ENCODE measurements at places on chromosomes 5 and 9.

DNA sequence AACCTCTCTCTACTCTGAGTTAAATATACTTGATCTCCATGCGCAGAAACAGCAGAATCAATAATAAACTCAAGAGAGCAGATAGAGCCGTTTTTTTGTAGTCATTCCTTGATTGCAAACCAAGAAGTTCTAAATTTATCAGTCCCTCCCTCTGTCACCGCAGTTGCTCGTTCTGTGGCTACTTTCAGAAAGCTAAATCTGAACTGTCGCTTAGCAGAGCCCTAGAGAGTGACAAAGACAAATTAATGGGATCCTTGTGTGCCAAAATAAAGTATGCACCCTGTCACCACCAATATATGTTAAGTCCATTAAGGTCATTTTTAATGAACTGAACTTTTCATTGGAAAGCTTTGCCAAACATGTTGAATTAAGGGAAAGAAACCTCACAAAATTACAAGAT is 218.3 kb downstream of the ADAMTSL1 start:
- no peak for DNase-seq

DNA sequence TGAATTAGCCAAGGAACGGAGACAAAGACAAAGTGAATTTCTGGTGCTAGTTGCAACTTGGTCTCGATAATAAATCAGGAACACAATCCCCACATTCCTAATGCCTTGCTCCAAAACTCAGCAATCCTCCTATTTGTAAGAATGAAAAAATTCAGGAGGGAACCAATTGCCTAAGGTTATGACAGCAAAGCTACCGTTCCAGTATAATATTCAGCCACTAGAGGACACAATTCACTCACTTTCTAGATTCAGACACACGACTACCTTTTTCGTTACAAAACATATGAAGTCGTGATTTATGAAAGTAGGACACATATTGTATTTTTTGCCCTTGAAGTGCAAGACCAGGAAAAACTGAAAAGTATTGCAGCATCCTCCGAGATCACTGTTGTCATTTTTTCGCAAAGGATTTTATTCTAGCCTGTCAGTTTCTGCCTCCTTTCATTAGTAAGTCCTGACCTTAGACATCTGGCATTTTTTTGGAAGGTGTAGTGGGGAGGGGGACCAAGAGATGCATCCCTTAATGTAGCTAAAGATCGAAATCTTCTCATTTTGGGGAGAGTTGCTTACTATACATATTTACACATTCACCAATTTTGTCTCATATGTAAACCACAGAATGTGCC is 133.1 kb downstream of the DOCK8 start:
- no peak for DNase-seq

DNA sequence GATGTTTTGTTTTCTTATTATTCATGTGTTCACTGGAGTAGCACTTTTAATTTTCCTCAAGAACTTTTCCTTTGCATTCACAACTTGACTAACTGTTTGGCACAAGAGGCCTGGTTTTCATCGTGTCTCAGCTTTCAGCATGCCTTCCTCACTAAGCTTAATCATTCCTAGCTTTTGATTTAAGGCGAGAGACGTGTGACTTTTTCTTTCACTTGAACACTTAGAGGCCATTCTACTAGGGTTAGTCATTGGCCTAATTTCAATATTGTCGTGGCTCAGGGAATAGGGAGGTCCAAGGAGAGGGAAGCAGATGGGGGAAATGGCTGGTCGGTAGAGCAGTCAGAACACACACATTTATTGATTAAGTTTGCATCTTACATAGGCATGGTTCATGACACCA is 94.0 kb downstream of the ZNF462 start:
- DNase-seq = no peak

DNA sequence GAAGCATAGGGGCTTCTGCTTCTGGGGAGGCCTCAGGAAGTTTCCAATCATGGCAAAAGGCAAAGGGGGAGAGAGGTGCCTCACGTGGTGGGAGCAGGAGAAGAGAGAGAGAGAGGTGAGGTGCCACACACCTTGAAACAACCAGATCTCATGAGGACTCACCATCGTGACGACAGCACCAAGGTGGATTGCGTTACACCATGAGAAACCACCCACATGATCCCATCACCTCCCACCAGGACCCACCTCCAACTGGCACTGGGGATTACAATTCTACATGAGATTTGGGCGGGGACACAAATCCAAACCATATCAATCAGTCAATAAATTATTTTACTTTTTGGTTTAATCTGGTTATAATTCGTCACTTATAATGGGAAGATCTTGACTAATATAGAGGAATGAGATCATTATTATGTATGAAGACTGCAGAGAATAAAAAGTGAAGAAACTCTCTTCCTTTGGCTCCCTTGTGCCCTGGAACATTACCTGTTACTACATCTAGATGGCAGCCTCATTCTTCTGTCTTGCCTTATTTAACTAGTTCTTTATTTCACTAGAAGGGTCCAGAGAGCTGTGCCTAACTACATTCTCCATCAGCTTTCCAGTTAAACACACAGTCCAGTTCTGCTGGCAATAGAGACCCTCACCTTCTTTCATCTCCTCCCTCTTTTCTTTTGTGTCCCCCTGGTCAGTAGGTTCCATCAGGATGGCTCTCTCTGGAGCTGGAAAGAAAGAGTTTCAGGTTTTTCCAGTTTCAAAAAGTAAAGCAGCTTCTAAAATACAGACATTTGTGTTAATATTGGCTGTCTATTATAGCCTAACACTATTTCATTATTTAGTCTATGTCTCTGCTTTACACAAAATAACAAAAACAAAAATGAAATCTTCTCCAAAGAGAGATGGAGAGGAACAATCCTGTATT is 21.7 kb upstream of the SPINK7 start:
- DNase-seq = no peak

DNA sequence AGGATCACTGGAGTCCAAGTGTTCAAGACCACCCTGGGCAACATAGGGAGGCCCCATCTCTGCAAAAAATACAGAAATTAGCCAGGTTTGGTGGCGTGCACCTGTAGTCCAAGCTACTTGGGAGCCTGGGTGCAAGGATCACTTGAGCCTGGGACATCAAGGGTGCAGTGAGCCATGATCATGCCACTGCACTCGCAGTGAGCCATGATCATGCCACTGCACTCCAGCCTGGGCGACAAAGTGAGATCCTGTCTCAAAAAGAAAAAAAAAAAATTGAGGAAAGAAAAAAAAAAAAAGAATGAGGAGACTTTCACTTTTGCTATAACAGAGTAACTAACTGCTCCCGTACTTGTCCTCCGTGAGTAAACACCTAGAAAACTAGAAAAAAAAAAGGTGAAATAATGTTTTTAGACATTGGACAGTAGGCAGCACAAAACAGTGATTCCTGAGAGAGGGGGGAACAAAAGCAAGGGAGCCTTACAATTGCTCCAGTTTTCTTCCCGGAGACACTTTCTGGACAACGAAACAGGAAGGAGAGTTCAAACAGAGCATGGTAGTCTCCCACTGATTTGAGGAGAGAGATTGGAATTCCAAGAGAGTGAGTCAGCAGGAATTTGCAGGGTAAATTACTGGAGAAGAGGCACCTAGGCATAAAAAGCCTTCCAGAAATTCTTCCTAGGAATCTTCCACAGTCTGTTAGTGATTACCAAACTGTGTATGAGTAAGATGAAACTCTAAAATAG is 6.9 kb upstream of the ZBTB5 start:
- DNase-seq = no peak

DNA sequence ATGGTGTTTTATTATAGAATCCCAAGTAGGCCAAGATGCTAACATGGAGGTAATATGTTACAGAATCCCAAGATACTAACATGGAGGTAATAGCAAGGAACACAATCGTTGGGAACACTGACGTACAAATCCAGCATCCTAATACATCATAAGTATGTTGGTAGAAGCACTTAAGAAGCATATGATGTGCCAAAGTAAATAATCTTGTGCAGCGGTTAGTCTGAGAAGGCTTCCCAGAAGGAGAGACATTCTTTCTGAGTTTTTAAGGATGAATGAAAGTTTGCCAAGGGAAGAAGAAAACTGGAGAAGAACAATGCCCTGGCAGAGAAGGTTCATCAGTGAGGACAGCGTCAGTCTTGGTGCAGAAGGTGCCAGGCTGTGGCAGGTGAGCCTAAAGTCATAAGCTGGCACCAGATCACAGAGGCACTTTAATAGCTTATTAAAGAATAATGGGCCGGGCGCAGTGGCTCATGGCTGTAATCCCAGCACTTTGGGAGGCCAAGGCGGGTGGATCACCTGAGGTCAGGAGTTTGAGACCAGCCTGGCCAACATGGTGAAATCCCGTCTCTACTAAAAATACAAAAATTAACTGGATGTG is 294.5 kb upstream of the PIK3R1 start:
- no peak for DNase-seq

Measured in NCI-H2107 (cell line).